ENCODE measurements at places on chromosomes 16 and 17. TPM values are rescaled to one million over a fixed set of nuclear protein-coding genes. Genes with fewer than 3 reads are reported as not detected.

DNA sequence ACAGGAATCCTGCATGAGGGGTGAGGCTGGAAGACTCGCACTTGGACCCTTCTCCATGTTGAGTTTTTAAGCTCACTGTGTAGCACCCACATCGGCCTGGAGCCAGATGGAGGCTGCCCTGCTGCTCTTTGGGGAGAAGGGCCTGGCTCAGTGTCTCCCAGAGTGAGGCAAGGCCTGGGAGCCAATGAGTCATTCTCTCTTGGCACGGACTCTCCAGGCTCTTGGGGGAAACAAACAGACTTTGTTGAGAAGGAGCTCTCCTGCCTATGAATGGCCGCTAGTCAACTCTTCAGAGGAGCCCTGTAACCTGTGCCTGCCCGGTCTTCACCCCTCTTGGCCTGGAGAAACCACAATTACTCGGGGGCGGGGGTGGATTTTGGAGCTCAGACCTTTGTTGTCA is 50.8 kb upstream of the MAF start:
- peak; percentile 60 for DNase-seq

GRCh38 chr16:77594799-77595596 is 127.3 kb upstream of the NUDT7 start:
- DNase-seq: no peak

DNA sequence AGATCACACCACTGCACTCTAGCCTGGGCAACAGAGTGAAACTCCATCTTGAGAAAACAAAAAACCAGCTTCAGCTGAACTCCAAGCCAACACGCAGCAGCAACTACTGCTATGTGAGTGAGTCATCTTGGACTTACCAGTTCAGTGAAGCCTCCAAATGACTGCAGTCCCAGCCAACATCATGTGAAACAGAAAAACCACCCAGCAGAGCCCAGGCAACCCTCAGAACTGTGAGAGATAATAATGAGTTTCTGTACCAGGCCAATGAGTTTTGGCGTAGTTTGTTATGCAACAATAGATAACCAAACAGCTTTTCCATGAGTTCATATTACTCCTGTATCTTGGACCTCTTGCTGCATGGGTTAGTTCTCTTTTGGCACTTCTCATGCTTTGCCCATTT is 23.3 kb downstream of the PHF12 start:
- no peak for DNase-seq

- peak; percentile 71 for DNase-seq
Measured at GRCh38 chr16:85912211-85912974, 13.4 kb downstream of the IRF8 start.

GRCh38 chr17:66466840-66467367 is 164.5 kb downstream of the PRKCA start:
- no peak for DNase-seq

- no peak for DNase-seq
Measured at GRCh38 chr17:72208832-72209231, 88.0 kb downstream of the SOX9 start.

- no peak for DNase-seq
Measured at GRCh38 chr17:49975531-49975930, 6.5 kb downstream of the DLX4 start.

DNA sequence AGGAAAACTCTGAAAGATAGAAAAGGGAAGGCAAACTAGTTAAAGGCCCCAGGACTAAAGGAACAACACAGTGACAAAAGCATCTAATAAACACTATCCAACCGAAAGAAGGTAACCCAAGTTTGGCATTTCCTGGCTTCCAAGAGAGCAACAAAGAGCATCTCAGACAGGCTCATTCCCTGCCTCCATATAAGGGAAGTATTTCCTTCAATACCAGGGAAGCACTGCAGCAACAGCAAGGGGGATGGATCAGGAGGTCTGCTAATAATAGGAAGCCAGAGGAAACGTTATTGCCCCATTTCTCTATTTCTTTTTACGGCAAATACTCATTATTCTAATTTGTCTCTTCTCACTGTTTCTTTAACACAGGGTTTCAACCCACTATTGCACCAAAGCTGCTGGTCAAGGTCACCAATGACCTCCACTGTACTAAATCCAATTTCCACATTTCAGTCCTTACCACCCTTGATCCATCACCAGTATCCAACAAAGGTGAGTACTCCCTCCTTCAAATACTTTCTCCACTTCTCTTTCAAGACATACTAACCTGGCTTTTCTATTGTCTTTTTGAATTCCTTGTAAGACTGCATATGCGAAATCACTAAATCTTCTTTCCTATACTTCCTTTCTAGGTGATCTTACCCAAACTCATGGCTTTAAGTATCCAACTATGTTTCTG is 86.1 kb downstream of the KANSL1 start:
- DNase-seq: no peak

- DNase-seq: no peak
Measured at GRCh38 chr17:12568358-12569251, 97.1 kb upstream of the MYOCD start.

DNA sequence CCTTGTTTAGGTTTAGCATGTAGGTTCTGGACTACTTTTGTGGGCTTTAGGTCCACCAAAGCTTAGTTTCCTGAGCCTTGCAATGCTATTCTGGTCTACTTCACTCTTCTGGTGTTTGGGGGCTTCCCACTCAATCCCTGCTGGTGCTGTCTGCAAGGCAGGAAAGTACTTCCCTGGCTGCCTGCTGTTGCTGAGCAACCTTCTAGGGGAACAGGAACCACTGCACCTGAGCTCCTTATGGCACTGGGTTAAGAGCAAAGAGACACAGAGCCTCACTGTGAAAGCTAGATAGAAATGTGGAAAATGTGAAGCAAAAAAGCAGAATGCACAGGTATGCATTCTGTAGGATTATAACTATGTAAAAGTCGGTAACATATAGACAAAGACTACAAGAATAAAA is 17.0 kb downstream of the MPO start:
- DNase-seq: no peak

DNA sequence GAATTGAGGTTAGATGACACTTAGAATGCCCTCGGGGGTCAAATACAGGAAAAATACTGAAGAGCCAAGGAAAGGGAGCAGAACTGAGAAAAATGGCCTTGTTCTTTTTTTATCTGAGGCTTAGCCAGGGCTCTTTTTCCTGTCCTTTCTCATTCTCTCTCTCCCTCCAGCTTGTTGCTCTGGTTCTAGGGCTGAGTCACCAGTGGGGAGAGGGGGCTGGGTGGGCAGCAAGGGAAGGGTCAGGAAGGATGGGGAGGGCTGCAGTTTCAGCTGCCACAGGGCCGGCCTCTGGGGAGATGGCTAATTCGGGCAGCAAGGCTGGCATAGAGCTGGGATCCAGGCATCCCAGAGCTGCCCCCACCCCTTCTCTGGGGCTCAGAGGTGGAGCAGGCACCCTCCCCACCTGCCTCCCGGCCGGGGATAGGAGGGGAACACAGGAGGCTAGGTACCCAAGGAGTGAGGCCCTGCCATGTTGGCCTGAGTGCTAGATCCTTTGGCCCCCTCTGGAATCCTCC is 3.9 kb downstream of the ITGA3 start:
- DNase-seq: no peak

The KCNH4 gene
- 0.99 TPM for total RNA-seq

The NPIPB8 gene
- total RNA-seq: 4.4 TPM

The JPH3 gene
- 0.91 TPM for total RNA-seq

The SYCE1L gene
- total RNA-seq: 7.5 TPM

Measured in ureter (tissue), 1 donor.